ENCODE measurements at places on chromosomes 3 and 15.

- DNase-seq = no peak
Measured at GRCh38 chr15:62566248-62566647, 401.2 kb upstream of the C2CD4B start.

DNA sequence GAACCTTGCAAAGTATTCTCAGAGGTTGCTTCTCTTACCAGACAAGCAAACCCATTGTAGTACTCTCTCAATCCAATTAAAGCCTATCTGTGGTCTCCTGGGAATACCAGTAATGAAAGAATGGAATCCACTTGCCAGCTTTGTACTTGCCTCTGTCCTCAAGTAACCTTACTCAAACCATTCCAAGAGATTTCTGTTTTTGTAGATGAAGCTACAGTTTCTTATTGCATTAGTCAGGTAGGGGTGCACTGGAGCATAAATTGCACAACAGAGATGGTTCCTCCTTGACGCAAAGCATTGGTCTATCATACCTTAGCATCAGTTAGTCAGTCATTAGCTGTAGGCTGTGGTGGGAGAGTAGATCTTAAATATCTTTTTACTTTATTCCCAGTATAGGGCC is 52.9 kb downstream of the BTLA start:
- no peak for DNase-seq

- no peak for DNase-seq
Measured at GRCh38 chr15:68679161-68679560, 100.4 kb downstream of the CORO2B start.

GRCh38 chr3:113264283-113265131 is 53.1 kb downstream of the BOC start:
- DNase-seq = no peak

DNA sequence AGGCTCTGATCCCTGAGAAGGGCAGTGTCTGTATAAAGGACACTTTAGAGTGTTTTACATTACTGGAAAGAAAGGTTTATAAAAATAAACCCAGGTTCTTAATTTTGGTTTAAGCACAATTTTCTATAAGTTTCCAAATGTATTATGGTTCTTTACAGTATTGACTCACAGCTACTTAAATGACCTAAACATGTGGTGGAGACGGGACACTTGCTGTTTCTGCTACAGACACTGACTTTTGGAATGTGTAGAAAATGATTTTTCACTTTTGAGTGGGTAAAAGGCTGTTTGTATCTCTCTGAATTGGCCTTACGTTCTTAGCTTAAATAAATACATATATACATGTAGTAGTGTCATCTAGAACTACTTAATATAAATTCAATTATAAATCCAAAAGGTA is 55.4 kb downstream of the SNRK start:
- DNase-seq = no peak

DNA sequence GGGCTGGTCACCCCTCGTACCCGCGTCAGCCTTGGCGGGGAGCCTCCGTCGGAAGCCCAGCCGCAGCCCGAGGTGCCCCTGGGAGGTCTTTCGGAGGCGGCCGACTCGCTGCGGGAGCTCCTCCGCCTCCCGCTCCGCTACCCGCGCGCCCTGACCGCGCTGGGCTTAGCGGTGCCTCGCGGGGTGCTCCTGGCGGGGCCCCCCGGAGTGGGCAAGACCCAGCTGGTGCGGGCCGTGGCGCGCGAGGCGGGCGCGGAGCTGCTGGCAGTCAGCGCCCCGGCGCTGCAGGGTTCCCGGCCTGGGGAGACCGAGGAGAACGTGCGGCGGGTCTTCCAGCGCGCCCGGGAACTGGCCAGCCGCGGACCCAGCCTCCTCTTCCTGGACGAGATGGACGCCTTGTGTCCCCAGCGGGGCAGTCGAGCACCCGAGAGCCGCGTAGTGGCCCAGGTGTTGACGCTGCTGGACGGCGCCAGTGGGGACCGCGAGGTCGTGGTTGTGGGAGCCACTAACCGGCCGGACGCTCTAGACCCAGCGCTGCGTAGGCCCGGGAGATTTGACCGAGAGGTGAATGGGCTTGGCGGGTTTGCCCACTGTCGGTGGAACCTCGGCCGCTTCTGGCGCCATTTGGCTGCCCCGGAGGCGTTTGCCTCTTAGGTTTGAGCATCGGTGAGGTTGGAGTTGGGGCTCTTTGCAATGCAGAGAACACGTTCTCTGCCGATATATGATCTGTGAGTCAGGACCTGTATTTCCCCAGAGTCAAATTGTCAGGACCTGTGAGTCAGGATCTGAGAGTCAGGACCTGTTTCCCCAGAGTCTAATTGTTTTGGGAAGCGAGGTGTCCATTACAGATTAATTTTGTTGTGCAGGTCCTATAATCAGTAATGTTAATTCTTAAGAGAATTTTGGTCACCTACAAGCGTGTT is 24.9 kb upstream of the GATM start:
- DNase-seq = peak; percentile 46

GRCh38 chr3:37904601-37905000 is 42.9 kb downstream of the CTDSPL start:
- no peak for DNase-seq

GRCh38 chr15:73630921-73631362 is 2.2 kb downstream of the NPTN start:
- no peak for DNase-seq

DNA sequence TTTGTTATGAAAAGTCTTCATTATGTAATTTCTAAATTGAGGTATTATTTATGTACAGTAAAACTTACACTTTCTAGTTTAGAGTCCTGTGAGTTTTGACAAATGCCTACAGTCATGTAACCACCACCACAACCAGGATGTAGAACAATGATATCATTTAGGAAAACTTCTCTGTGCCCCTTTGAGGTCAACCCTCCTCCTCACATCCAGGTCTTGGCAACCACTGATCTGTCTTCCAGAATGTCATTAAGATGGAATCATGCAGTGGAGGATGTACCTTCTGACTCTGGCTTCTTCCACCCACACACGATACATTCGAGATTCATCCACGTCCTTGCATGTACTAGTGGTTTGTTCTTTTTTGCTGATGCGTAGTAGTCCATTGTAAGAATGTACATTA is 23.2 kb downstream of the MINAR1 start:
- DNase-seq = no peak

DNA sequence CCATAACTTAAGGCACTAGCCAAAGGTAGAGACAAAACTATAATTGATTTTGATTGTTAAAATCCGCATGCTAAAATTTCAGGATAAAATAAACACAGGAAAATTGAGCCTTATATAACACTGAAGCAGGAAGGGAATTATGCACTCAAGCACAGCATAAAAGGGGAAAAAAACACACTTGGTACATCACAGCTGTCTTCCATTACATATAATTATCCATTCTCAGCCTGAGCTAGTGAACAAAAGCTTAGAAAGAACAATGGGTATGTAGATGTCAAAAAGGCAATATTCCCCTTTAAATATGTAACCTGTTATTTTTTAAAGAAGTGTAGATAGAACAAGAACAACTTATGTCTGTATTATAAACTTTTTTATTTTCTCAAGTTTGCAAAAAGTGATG is 899.2 kb downstream of the ROBO1 start:
- no peak for DNase-seq

- peak; percentile 82 for DNase-seq
Measured at GRCh38 chr3:13650210-13651056, 101.5 kb downstream of the FBLN2 start.
